Activated CD8-positive, alpha-beta memory T cell treated with anti-CD3 and anti-CD28 coated beads, Interleukin-2, amount 10 ng/mL, durations not matched to agents 7 days and 5 days (primary cell): ENCODE measurements at places on chromosomes 7 and 10. TPM values are rescaled to one million over a fixed set of nuclear protein-coding genes. Genes with fewer than 3 reads are reported as not detected.

Gene TBX20
- 0.14 TPM for total RNA-seq

DNA sequence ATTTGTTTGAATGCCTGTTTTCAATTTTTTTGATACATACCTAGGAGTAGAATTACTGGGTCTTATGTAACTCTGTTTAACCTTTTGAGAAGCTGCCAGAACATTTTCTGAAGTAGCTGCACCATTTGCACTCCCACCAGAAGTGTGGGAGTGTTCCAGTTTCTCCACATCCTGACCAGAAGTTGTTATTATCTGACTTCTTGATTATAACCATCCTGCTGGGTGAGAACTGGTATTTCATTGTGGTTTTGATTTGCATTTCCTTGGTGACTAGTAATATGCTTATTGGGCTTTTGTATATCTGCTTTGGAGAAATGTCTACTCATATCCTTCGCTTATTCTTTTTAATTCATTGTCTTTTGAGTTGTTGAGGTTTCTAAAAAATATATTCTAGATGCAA, 117.2 kb upstream of the GLCCI1 start:
- DNase-seq = no peak

DNA sequence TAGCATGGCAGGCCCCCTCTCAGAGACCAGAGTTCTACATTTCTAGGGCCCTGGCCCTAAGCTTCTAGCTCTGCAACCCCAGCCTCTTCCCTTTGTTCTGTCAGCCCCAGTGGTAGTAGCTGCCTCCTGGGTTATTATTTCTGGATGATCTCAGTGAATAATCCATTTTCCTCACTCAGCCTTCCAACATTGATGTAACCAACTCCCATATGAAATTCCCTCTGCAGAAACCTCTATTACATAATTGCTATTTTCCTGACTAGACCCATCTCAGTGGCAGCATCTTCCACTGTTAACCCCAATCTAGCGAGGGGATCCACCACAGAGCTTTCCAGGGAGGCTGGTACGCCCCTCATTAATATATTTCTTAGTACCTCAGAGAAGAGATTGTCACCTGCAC, 49.8 kb downstream of the FHIP2A start:
- DNase-seq = no peak

Gene AP4M1
- total RNA-seq = 9.9 TPM

Gene PNLIPRP2
- total RNA-seq = not detected

GRCh38 chr7:44148166-44148565, 7.0 kb upstream of the MYL7 start:
- DNase-seq = no peak

Gene EFCAB10
- total RNA-seq = not detected

Gene SPDYE2
- total RNA-seq = not detected

DNA sequence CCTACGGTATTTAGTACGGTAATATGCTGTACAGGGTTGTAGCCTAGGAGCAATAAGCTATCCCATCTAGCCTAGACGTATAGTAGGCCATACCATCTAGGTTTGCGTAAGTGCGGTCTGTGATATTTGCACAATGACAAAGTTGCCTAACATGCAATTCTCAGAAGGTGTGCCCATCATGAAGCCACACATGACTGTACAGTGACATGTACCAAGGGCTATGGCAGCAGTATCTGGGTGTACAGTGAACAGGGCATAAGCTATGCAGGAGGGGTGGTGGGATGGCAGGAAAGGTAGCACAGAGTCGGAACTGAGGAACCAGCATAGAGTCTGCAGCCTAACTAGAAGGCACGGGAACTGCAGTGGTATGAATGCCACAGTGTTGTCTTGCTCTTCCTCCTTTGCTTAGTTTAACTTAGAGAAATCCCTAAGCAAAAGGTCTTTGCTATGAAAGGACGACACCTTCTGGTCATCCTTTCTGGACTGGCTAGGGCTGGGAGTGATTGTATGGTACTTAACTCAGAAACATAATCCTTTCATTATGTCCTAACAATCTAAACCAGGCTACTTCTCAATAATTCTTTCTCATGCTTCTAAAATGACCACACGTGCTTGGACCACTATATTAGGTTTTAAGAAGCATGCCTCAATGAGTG, 93.5 kb downstream of the DYNC1I1 start:
- no peak for DNase-seq

Gene GNGT1
- total RNA-seq = not detected

Gene ZNF487
- 2.7 TPM for total RNA-seq

Gene ADAM22
- total RNA-seq = 5.2 TPM
